ENCODE measurements at places on chromosomes 7 and 10.

DNA sequence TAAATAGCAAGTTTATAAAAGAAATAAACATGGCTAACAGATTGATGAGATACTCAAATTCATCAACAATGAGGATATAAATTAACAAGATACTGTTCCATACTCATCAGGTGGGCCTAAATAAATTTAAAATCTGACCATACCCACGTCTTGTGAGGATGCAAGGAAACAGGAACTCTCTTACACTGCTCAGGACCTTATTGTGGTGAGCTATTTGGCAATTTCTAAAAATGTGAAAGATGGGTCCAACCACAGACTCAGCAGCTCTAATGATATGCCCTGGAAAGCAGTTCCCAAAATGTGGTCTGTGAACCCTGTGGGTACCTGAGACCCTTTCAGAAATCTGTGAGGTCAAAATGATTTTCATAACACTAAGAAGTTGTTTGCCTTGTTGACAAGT lies 21.5 kb downstream of the RPP38 start:
- no peak for DNase-seq

GRCh38 chr10:27241010-27241651 lies 534 bp upstream of the ACBD5 start:
- DNase-seq = peak; percentile 66

- DNase-seq = no peak
Measured at GRCh38 chr7:90271753-90272152, 26.8 kb downstream of the CFAP69 start.

DNA sequence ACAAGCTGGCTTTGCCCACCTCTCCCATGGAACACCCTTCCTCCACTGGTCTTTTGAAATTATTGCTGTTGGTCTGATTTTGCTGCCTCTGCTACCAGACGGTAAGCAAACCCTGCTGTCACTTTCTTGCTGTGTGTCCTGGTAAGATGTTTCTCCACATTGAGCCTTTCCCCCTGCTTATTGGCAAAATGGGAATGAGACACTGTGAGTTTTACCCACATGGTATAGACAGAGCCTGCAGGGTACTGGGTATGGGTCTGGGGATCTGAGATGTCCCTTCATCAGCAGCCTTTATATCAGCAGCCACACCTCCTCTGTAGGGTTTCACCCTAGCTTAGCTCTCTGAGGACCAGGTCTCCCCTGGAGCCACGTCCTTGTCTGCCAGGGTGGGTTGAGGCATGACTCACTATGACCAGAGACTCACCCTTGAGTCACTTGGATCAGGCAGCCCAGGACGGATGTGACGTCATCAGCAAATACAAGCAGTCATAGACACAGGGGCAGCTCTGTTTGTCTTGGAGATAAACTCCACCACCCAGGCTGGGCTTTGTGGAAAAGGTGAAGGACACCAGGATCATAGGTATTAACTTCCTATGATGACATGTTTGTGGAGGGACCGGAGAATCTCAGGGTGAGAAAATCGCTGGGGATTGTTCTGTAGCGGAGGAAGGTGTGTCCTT lies 17.9 kb upstream of the BAIAP2L1 start:
- no peak for DNase-seq

DNA sequence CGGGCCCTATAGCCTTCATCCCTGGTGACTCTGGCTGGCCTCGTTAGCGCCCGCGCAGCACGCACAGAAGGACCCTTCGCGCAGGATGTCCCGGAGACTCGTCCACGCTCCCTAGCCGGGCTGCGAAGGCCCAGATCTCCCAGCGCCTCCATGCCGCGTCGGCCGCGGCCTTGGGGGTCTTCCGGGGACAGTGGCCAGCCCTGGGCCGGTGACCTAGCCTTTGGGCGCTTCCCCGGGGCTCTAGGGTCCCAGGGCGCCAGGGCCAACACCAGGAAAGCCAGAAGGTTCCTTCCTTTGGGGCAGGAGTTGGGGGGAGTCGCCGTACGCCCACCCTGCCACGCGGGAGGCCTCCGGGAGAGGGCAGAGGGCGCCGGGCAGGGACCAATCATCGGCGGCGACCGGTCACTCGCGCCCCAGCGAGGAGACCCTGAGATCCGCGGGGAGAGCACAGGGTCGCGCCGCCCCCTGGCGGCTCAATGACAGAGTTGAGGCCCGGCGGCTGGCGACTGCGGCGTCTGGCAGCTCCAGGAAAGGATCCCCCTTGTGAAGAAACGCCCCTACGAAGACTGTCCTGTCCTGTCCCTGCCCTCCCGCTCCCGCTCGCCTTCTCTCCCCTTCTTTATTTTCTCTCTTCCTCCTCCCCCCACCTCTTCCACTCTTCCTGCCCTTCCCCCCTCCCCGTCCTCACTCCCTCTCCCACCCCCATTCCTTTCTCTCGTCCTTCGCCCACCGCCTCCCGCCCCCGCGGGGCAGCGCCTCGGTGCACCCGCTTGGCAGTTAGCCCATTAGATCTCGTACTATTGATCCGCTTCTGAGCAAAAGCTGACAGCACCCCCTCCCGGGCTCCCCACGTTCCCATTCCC lies 62.3 kb upstream of the LBX1 start:
- DNase-seq = peak; percentile 63

- DNase-seq = no peak
Measured at GRCh38 chr7:80385508-80385907, 126.4 kb downstream of the GNAT3 start.

DNA sequence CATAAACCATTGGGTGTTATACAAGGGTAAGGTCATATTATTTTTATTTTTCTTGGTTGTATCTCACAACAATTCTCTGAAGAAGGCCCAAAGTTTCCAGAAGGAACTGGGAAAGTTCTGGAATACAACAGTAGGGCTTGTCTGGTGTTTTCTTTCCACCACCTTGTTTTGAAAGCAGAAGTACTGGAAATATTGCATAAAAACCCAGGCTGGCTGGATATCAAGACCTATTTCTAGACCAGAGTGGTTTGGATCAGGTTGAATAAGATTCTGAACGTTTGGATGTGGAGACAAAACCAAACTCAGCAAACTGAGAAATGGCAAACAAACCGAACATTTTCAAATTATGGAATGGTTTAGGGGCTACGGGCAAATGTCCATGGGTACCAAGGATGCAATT lies 182.6 kb upstream of the FZD8 start:
- DNase-seq = no peak

DNA sequence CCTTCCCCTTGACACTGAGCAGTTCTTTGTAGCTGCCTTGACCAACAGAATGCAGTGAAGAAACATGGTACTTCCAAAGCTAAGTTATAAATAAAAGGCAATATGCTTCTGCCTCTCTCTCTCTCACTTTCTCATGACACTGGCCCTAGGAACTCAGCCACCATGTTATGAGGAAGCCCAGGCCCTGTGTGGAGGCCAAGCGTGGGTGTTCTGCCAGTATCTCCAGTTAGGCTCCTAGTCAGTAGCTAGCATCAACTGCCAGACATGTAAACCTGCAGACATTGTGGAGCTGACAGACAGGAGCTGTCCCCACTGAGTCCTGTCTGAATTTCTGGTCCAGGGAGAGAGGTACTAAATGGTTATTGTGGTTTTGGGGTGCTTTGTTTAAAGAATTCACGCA lies 45.2 kb downstream of the TMEM209 start:
- DNase-seq = no peak

GRCh38 chr7:142513178-142513955 lies 235.9 kb upstream of the PRSS1 start:
- DNase-seq = no peak

DNA sequence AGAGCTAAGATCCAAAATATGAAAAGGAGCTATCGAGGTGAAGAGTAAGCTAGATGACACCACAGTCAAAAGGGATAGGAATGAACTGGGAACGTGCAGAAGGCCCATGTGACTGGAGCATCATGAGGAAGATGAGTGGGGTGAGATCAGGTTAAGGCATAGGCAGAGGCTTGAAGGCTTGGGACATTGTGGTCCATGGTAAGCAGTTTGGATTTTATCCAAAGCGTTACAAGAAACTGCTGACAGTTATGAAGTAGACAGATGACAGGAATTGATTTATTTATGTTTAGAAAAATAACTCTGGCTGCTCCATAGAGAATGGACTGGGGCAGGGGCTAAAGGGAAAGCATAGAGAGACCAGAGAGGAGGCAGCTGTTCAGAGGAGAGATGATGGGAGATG lies 18.1 kb upstream of the PANK1 start:
- no peak for DNase-seq

GRCh38 chr7:7795203-7795602 lies 76.8 kb upstream of the RPA3 start:
- DNase-seq = no peak

- no peak for DNase-seq
Measured at GRCh38 chr10:1747590-1748157, 10.3 kb upstream of the ADARB2 start.

- DNase-seq = no peak
Measured at GRCh38 chr7:18547509-18548187, 52.1 kb downstream of the HDAC9 start.

GRCh38 chr10:111347386-111348013 lies 270.7 kb downstream of the ADRA2A start:
- DNase-seq = no peak

DNA sequence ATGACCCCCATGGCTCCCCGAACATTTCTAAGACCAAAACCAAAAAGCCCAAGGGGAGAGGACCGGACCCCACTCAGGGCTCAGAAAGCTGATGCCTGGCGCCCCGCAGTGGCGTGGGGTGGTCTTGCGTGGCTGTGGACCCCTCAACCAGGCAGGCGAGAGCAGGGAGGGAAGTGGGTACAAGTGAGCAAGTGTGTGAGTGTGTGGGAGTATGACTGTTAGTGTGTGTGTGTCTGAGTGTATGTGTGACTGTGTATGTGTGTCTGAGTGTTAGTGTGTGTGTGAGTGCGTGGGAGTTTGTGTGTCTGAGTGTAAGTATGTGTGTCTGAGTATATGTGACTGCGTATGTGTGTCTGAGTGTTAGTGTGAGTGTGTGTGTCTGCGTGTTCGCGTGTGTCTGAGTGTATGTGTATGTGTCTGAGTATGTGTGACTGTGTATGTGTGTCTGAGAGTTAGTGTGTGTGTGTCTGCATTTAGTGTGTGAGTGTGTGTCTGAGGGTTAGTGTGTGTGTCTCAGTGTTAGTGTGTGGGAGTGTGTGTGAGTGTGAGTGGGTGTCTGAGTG lies 34.0 kb upstream of the INSIG1 start:
- peak; percentile 42 for DNase-seq

DNA sequence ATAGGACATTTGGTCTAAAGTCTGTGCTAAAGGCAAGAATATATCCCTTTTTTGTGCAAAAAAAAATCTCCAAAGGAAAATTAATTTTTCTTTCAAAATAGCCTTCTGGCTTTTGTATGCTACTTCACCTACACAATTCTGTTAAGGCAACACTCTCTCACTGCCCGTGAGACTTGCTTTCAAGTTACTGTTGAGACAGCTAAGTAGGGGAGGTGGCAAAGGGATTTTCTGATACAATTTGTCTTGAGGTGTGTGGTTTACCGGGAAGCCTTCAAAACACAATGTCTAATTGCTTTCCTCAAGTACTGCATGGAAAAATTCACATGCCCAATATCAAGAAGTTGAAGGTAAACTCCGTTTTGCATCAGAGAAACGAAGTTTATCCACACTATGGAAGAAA lies 50.8 kb upstream of the RSU1 start:
- no peak for DNase-seq

- peak; percentile 15 for DNase-seq
Measured at GRCh38 chr10:26555719-26556368, 117.7 kb downstream of the APBB1IP start.

DNA sequence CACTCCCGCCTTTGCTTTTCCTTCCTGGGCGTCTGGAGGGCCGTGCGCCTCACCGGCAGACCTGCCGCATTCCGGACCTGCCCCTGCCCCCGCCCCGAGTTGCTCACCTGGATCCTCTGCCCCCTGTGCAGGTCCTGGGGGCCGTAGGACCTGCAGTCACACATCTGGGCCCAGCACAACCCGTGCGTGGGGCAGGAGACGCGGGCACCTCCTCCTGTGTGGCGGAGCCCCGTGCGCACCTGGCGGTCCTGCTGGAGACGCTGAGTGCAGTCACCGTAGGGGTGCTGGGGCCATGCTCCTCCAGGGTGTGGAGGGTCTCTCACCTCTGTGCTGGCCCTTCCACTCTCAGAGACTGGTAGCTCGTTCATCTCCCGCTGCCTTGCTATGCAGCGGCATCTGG lies 85.5 kb downstream of the DNAJB6 start:
- no peak for DNase-seq

- peak; percentile 34 for DNase-seq
Measured at GRCh38 chr7:88357781-88358525, 51.3 kb upstream of the STEAP4 start.

DNA sequence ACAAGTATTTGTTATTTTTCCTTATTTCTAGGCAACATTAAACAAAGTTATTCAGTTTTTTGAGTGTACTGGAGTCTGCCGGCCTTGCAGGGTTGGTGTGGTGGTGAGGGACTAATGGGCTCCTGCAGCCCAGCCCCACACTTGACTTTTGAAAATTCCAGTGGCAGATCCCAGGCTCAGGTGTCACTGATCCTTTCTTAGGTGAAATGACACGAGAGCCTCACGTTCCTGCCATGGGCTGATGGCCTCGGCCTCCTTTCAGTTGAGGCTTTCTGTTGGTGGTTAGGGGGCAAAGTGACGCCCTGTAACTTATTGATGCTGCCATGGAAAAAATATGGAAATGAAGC lies 117.9 kb downstream of the NKX6-2 start:
- no peak for DNase-seq

DNA sequence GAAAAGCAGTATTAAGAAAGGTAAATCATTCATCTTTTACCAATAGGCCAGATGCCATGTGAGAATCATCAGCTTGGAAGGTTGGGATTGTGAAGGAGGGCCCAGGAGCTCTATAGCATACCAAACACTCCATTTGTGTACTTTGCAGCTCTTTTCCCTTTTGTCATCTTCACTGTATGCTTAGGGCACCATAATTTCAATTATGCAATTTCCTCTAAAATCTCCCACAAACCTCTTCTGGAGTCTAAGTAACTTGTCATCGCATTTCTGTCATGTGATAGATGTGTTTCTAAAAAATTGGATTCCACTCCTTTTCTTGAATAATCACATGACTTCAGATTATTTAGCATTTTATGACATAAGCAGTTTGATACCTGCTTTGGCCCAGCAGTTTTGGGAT lies 17.9 kb downstream of the RPP30 start:
- DNase-seq = no peak

DNA sequence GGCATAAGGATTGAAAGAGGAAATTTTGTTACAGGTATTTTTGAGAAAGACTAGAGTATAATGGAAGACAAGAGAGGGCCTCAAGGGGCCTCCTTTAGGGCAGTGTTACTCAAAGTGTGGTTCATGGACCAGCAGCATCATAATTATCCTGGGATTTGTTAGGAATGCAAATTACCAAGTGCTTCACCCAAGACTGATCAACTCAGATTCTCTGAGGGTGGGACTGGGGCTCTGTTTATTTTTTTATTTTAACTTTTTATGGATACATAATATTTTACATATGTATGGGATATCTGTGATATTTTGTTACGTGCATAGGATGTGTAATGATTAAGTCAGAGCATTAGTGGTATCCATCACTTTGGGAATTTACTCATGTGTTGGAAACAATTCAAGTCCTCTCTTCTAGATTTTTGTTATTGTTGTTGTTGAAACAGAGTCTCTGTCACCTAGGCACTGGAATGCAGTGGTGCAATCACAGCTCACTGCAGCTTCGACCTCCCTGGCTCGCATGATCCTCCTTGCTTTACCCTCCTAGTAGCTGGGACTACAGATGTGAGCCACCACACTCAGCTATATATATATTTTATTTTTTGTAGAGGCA lies 2.2 kb upstream of the KCTD7 start:
- DNase-seq = no peak
